ENCODE measurements at places on chromosomes 5 and 9.

- no peak for DNase-seq
Observed at GRCh38 chr9:113953531-113953930, 77.4 kb downstream of the ZNF618 start.

DNA sequence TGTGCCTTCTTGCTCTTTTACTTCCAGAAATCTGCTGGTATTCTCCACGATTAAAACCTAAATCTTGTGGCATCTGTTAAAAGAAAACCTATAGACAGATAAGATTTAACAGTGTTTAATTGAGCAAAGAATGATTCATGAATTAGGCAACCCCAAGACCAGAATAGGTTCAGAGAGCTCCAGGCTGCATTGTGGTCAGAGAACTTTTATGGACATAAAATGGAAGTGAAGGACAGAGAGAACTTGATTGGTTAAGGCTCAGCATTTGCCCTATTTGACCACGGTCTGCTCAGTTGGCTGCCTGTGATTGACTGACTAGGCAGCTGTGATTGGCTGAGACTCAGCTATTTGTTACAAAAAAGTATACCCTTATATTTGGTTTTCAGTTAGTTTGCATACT lies 10.4 kb upstream of the SLC36A2 start:
- no peak for DNase-seq

- no peak for DNase-seq
Observed at GRCh38 chr9:98549401-98549800, 159.3 kb downstream of the GABBR2 start.

- no peak for DNase-seq
Observed at GRCh38 chr5:172886974-172887501, 53.0 kb downstream of the ERGIC1 start.

DNA sequence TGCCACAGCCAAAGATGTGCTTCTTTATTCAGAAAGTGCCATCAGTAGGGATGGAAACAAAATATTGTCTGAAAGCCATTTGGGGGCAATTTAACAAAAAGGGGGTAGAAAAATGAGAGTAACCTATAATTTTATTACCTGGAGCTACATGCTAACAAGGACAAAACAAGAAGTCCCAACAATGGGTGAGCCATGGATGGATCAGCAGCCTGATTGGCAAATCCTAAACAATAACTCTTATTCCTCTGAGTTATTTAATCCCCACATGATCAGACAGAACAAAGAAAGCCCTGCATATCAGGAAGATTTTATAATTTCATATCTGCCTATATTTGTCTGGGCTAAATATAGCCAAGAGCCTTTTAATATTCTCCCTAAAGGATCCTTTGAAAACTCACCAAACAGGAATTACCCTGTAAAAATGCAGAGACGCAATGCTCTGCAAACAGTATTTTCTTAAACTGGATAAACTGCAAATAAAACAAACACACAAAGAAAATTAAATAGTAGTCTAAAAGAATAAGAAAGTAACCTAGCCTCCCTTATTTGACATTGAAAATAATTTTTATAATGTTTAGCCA lies 483.4 kb downstream of the ZNF608 start:
- DNase-seq: no peak

- no peak for DNase-seq
Observed at GRCh38 chr5:126540631-126541030, 54.4 kb downstream of the ALDH7A1 start.

DNA sequence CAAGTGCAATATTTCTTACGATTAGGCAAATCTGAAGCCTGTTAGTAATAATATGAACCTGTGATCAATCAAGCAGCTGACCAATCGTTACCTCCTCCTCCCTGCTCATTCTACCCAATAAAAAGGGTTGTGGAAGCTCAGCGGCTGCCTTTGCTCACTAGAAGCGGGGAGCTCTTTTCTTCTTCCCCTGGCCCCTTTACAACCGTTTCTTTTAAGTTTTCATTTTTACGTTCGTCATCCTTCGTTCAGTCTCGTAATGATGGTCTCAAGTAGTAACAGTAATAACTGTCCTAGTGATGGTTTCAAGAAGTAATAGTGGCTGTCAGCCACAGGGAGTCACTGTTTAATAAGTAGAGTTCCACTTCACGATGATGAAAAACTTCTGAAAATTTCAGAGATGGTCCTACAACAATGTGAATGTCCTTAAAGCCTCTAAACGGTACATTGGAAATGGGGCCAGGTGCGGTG lies 6.2 kb downstream of the UGT3A2 start:
- DNase-seq: no peak

DNA sequence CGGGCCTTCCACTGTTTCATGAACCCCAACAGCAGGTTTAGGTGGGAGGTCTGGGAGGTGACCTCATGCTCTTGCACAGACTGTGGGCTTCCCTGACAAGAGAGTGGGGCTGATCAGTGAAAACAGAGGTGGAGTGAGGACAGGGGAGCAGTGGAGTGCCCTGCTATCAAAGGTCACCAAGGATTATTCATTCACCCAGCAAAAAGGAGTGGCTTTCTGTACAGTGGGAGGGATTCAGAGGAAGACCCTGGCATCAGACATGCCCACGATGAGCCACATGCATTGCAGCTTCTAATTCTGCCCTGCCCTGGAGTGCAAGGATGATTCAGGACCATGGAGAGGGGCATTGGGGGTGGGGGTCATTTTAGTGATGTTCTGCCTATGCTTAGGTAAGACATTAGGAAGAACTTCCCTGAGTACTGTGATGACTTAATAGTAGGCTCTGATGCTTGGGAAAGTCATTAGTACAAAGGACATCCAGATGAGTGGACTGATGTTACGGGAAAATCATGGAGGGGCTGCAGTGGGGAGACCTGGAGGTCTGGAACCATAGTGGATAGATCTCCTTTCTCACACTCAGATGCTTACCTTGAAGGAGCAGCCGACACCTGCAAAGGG lies 12.8 kb downstream of the TRAF1 start:
- DNase-seq: no peak

- DNase-seq: no peak
Observed at GRCh38 chr5:59722874-59723273, 170.7 kb downstream of the PDE4D start.

- no peak for DNase-seq
Observed at GRCh38 chr9:94301583-94301982, 26.9 kb downstream of the NUTM2F start.

- DNase-seq: no peak
Observed at GRCh38 chr9:86098824-86099700, at the start of gene GOLM1. TSS of gene GOLM1 (minus strand) at chr9:86099558. CDS start at chr9:86079320, 20,238 bp downstream.

DNA sequence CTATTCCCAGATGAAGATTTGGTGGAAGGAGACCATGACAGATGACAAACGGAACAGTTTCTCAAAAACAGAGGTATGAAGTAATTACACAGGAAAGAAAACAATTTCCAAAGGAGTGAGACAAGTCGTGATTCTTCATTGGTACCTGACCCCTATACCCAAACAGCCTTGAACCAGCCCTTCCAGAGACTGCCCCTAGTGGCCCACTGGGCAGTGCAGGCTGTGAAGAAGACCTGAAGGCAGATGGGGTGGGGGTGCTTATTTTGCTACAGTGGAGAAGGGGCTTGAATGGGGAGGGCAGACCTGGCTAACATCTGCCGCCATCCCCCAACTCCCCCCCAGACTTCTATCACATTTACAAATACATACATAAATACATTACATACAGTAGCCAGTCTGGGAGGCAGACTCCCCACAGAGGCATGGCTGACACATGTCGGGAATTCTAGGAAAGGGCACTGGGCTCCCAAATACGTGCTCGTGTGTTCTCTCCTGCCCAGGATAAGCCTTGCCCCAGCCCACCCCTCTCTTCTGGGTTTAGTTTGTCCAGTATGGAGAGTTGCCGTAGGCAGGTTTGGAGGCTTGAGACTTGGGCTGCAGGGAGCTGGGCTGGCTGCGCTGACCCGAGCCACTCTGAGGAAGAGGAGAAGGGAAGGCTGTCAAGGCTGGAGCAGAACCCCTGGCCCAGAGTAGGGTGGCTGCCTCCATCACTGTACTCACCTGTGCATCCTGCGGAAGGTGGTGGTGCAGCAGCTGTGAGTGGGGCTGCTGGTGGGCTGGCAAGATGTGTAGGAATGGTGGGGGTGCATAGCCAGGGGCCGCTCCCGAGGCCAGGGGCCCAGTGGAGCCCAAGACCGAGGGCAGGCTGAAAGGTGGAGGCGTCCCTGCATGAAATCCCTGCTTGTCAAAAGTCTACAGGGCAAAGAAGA lies 105.3 kb downstream of the UBE2R2 start:
- no peak for DNase-seq

GRCh38 chr9:69494208-69494607 lies 169.2 kb downstream of the ENTREP1 start:
- no peak for DNase-seq

GRCh38 chr5:107485184-107485583 lies 185.6 kb downstream of the EFNA5 start:
- DNase-seq: no peak

GRCh38 chr9:114369216-114370130 lies 18.3 kb downstream of the AKNA start:
- DNase-seq: no peak

- no peak for DNase-seq
Observed at GRCh38 chr9:111945216-111945615, 48.6 kb downstream of the UGCG start.

DNA sequence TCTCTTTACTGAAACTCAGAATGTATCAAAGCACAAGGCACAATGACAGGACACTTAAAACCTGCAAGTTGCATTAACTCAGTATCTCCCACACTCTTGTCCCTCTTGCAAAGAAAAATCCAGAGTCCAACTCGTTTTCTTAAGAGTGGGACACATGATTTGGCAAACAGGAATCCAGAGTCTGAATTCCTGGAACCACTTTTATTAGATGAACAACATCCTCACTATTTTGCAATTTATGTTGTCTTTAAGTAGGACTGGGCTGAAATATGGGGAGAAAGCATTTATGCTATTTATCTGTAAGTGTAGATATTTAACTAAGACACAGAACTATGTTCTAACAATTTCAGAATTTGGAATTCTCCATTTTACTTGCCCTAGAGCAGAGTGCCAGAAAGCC lies 69.1 kb downstream of the ABCA1 start:
- no peak for DNase-seq

DNA sequence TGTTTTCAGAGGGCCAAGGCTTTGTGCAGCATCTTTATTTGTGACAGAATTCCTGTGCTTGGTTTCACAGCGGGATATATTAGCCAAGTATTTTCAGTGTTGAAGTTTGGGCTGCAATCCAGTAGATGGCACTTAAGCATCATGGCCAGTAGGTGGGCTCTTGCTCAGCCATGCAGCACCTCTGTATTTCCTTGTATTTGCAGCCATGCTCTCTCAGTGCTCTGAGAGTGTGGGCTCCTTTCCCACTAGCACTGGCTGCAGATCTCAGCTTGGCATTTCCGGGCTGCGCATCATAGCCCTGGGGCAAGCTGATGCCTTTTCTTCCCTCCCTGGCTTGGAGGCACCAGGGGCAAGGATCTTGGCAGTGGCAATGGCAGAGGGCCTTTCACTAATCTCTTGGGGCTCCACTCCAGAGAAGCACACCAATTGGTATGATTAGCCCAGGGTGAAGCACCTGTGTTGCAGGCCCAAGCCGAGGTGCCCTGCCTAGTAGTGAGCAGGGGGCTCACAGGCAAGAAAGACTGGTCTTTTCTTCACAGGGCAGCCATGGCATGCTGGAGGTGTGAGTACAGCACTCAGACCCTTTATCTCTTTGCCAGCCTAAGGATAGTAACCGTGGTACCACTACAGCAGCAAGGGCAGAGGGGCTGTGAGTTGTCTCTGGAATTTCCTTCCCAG lies 48.3 kb downstream of the SLCO6A1 start:
- DNase-seq: no peak

GRCh38 chr9:70948744-70949143 lies 172.7 kb downstream of the TRPM3 start:
- no peak for DNase-seq

GRCh38 chr5:56433039-56433617 lies 200.0 kb upstream of the ANKRD55 start:
- DNase-seq: no peak

- no peak for DNase-seq
Observed at GRCh38 chr5:14801792-14802191, 69.8 kb downstream of the ANKH start.

DNA sequence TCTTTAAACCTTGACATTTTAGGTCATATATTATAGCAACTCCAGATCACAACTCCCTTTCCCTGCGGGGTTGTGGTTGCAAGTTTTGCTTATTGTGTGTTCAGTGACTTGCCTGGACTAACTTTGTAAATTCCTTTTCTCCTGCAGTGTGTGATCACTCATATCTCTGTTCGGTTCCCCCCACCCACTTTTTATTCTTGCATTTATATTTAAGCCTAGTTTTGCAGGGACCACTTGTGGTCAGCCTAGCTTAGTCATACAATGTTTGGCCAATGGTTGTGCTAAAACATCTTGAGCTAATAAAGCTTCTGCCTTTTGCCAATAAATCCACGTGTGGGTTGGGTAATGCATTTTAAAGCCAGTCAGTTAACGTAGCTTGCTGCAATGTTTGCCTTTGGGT lies 146.5 kb upstream of the IRX4 start:
- no peak for DNase-seq

DNA sequence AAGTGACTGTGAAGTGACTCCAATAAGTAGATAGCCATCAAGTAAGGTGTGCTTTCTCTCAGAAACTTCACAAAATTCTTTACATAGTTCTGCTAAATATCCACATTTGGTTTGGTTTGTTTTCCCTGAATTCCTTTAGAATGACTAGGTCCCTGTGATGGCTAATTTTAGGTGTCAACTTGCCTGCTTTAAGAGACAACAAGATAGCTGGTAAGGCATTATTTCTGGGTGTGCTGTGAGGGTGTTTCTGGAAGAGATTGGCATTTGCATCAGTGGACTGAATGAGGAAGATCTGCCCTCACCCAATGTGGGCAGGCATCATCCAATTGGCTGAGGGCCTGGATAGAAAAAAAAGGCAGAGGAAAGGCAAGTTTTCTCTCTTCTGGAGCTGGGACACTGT lies 8.3 kb upstream of the PTBP3 start:
- DNase-seq: no peak

DNA sequence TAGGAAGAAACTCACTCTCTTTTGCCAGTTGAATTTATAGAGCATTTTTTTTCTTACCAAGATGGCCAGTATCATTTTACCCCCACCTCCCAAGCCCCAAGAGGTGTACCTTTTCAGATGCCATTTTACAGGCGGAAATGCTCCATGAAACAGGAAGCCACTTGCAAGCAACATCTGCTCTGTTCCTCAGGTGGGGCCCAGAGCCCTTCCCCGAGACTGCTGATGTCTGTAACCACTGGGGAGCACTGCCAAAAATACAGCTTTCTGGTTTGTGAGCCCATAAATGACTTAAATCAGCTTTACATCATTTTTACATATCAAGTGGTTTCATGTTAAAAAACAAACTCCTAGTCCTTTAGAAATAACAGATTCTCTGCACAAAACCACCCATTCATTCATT lies 42.9 kb upstream of the GARNL3 start:
- no peak for DNase-seq

Measured in activated CD8-positive, alpha-beta memory T cell treated with anti-CD3 and anti-CD28 coated beads for 1 hour (primary cell).